ENCODE measurements at places on chromosomes 1 and 21.

- DNase-seq, result no peak
These were observed 14.7 kb upstream of the SPOCD1 start for GRCh38 chr1:31830511-31830910.

DNA sequence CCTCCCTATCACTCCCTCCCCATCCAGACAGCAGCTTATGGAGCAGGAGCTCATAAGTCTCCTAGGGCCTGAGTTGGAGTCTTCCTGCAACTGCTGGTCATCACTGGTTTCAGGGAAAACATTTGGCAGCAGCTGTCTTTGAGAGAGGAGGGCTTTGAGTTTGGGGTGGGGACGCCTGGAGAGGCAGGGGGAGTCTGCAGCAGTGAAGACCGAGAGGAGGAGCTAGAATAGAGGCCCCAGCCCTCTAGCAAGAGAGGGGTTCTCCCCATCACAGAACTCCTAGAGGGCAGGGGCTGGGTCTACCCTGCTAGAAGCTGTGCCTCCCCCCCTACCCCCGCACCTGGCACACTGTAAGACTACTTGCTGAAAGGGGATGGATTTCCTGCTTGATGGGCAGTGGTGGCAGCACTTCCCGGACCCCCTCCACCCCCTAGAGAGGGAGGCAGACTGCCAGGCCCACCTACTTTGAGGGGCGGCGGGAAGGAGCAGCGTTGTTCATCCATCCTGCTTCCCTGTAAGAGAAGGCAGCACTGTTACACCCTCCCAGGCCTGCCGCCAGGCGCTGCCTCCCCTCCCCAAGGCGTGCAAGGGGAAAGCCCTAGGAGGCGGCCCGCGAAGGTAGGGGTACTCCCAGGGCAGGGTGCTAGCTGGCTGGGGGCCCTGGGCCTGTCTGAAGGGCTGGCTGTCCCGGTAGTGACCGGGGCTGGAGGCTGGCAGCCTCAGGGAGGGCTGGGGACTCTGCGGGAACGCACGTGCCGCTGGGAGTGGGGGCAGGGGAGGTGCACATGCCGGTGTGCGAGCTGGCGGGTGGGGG lies 50.4 kb downstream of the RAP1GAP start:
- no peak for DNase-seq

DNA sequence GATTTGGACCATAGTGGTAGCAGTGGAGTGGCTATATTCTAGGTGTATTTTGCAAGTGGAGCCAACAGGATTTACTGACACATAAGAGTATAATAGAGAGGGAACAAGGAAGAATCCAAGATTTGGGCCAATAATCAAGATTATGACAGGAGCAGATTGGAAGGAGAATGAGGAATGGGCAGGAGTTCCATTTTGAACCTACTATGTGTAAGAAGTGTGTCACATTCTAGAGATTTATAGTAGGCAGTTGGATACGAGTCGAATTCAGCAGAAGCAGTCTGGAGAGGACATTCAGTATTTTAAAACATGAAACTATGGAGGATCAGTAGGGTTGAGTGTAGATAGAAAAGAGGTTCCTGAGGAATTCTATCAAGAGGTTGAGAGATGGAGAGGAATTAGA lies 21.7 kb downstream of the INKA2 start:
- DNase-seq, result no peak

DNA sequence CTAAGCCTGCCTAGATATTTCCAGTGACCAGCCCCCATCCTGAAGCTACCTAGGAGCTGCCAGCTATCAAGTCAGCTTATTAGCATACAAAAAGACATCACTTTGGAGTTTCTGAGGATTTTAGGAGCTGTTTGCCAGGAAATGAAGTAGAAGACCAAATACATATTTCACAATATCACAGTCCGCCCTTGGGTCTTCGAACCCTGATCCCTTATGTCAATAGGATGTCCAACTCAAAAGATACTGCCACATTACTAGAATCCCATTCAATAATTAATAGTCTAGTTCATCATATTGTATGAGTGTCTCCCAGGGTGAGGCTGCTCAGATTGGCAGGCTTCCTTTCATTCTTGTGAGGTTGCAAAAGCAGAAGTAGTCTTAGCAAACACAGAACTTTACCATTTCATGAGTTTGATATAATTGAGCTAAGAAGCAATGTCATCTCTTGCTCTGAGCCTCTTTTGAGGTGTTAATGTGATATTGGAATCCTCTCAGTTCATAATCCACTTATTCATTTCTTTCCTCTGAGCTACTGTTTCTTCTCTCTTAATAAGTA lies 13.6 kb downstream of the IPO9 start:
- DNase-seq, result no peak

- no peak for DNase-seq
These were observed 18.4 kb downstream of the C1orf21 start for GRCh38 chr1:184405094-184405800.

Measured in stimulated activated CD4-positive, alpha-beta T cell treated with anti-CD3 and anti-CD28 coated beads, Interleukin-2, amount 100 ng/mL, for 48 hours (primary cell).